NCI-H2029 treated with DMSO at 0.1 percent for 48 hours (cell line): ENCODE measurements at places on chromosomes 2 and 18.

DNA sequence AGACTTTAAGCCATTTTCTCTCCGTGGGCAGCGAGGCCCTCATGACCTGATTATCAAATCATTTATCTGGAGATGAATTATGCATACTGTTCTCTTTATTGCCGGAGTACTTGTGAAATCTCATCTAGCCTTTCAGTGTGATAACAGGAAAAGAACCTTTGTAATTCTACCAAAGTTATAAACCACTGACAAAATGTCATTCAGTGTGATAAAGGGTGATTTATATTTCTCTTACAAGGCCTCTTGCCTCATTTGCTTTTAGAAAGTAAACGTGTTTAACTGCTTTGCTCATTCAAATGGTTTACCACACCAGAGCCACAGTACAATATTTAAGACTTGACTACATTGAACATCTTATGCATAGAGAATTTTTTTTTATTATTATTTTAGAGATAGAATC is 13.8 kb downstream of the MTCL1 start:
- DNase-seq = no peak

DNA sequence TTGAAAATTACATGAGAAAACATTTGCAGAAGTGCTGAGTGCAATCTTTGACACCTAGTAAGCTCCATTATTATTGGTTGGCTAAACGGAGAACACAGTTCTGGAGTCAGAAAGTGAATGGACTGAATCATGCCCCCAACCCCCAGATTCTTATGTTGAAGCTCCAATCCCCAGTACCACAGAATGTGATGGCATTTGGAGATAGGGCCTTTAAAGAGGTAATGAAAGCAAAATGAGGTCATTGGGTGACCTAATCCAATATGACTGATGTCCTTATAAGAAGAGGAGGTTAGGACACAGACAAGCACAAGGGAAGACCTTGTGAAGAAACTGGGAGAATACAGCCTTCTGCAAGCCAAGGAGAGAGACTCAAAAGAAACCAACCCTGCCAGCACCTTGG is 200.9 kb upstream of the EPAS1 start:
- DNase-seq = no peak

DNA sequence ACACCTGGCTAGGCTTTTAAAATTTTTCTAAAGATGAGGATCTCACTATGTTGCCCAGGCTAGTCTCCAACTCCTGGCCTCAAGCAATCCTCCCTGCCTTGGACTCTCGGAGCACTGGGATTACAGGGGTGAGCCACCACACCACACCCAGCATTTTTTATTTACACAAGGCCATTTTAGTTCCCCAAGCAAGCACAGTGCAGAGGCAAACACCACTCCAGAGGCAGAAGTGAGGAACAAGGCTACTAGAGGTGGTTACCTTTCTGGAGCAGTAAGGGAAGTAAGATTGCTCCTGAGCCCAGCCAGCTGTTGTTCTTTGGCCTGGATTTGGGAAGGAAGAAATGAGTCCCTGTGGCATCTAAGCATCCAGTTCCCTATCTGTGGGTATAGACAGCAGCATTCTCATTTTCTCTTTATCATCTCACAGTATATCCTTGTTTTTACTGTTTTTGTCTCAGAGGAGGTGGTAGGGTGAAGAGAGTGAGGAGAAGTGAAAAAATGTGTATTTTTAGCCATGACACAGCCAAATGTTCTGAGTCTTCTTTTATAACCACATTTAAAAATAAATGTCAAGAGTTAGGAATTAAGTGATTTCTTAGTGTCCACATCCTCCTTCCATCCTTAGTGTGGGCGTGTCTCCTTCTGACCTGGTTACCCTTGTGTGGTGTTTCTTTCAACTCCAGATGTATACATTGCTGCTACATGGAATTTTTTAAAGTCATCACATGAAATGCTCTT is 10.5 kb upstream of the TTC39C start:
- DNase-seq = no peak

DNA sequence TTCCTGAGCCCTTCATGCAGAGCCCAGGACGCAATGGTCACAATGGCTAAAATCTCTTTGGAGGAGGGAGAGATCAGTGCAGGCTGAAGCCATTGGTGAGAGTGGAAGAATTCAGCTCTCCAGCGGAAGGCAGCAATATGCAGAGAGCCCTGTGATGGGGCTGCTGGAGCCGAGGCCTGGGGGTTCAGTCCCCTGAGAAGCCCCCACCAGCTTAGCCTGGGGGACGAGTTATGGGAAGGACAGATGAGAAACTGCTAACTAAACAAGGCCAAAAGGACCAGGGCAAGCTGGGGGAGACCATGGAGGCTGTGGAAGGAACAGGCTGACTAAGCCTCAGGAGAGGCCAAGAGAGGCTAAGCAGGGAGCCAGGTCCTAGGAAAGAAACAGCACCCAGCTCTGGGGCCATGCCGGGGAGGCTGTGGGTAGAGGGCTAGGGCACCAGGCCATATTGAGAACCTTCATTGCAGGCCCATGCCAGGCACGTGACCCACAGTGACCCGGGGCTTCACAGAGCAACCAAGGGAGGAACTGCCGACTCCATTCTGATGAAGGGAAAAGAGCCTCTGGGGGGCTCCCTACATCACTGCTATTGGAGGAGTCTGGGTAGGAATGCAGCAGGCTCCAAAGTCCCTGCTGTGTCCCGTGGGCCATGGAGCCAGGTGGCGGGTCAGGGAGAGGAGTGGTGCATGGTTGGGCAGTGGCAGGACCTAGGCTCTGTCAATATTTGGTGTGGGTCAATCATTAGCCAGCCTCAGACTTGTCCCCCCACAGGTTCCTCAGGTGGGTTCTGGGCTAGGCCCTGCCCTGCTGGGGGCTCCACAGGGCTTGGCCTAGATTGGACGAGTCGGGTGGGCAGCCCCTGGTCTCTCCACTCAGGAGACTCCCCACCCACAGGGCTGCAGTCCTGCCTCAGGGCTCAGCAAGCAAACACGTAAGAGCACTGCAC is 19.8 kb downstream of the PROC start:
- no peak for DNase-seq

GRCh38 chr2:170548304-170548703 is 166.8 kb upstream of the SP5 start:
- no peak for DNase-seq

- DNase-seq = no peak
Measured at GRCh38 chr2:174485788-174486562, 854 bp downstream of the GPR155 start.

DNA sequence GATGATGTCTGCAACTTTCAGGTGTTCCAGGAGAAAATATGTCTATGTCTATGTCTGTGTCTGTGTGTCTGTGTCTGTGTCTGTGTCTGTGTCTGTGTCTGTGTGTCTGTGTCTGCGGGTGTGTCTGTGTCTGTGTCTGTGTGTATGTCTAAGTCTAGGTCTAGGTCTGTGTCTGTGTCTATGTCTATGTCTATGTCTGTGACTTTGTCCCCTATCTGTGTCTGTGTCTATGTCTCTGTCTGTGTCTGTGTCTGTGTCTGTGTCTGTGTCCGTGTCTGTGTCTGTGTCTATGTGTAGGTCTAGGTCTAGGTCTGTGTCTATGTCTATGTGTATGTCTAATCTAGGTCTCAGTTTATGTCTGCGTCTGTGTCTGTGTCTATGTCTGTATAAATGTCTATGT is 10.5 kb downstream of the IL1R2 start:
- DNase-seq = no peak
